ENCODE measurements at places on chromosomes 3 and 15.

GRCh38 chr15:52794665-52795463 lies 4.7 kb upstream of the ONECUT1 start:
- no peak for DNase-seq

DNA sequence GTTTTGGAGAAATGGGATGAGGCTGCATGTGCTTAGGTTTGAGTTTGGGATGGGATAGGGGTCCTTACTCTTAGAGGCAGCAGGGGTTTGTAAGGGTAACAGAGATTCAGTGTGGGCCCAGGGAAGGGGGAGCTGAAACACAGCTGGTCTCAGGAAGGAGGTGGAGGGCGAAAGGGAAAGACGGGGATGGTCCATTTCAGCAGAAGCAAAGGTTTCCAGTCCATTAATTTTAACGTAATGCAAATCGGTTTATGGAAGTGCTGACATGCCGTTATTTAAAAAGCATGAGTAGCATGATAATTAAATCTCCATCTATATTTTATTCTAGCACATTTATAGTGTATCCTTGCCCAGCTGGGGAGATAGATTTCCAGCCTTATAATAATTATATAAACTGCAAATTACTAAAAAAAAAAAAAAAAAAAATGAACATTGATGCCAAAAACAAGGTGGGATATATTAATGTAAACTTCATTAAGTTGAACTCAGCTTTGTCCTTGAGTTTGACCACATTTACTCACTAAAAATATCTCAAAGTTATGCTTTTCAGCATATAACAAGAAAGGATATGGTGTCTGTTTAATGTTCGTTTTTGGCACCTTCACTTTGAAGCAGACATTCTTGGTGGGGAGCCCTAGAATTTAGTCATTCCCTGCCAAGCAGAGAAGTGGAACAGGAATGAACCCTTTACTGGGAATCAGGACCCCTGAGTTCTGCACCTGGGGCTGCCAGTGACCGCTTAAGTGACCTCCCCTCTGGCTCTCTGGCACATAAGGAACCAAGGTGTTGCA lies 234.7 kb downstream of the THSD4 start:
- no peak for DNase-seq

DNA sequence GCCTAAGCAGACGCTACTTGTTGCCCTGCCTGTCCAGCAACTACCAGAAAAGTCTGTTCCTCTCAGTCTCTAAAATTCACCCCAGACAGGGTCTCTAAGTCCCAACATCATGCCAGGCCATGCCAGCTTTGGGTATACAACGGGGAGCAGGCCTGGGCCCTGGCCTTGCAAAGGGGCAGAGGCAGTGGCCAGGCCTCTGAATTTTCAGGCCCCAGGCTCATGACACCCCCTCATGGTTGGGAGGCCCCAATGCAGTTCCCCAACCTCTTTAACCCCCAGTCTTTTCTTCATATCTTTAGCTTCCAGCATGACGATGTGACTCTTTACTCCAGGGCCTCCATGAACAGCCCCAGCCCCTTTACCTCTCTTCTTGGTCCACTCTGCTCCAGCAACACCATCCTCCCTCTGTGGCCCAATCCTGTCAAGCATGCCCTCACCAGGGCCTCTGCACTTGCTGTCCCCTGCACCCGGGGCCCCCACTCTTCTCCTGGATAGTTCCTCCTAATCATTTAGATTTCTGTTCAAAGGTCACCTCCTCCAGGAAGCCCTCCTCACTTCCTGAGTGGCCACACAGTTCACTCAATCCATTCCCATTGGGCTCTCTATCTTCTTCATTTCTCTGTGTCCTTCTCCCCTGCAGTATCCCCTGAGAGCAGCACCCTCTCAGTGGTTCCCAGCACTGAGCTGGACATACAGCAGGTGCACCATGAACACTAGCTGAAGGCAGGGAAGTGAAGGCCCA lies 4.8 kb downstream of the IQSEC1 start:
- no peak for DNase-seq

- no peak for DNase-seq
Measured at GRCh38 chr15:23387621-23388190, 33.2 kb downstream of the GOLGA8S start.

GRCh38 chr3:77038468-77038929 lies 1.4 kb upstream of the ROBO2 start:
- no peak for DNase-seq

- no peak for DNase-seq
Measured at GRCh38 chr3:52032702-52033408, 23.5 kb downstream of the DUSP7 start.

DNA sequence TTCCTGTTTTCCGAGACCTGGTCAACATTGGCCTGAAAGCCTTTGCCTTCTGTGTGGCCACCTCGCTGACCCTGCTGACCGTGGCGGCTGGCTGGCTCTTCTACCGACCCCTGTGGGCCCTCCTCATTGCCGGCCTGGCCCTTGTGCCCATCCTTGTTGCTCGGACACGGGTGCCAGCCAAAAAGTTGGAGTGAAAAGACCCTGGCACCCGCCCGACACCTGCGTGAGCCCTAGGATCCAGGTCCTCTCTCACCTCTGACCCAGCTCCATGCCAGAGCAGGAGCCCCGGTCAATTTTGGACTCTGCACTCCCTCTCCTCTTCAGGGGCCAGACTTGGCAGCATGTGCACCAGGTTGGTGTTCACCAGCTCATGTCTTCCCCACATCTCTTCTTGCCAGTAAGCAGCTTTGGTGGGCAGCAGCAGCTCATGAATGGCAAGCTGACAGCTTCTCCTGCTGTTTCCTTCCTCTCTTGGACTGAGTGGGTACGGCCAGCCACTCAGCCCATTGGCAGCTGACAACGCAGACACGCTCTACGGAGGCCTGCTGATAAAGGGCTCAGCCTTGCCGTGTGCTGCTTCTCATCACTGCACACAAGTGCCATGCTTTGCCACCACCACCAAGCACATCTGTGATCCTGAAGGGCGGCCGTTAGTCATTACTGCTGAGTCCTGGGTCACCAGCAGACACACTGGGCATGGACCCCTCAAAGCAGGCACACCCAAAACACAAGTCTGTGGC lies 16.9 kb downstream of the TMEM43 start:
- DNase-seq = no peak

GRCh38 chr3:46930166-46930944 lies 46.2 kb downstream of the CCDC12 start:
- DNase-seq = no peak

- no peak for DNase-seq
Measured at GRCh38 chr3:47344971-47345370, 35.9 kb upstream of the PTPN23 start.

- DNase-seq = no peak
Measured at GRCh38 chr3:102163039-102163817, 271.6 kb upstream of the ZPLD1 start.

- DNase-seq = no peak
Measured at GRCh38 chr15:29945943-29946596, 123.8 kb upstream of the TJP1 start.

GRCh38 chr3:47533481-47533880 lies 20.0 kb upstream of the ELP6 start:
- DNase-seq = no peak

GRCh38 chr15:96186105-96186504 lies 144.4 kb upstream of the NR2F2 start:
- no peak for DNase-seq

- DNase-seq = no peak
Measured at GRCh38 chr3:126108676-126109050, 24.7 kb upstream of the SLC41A3 start.

GRCh38 chr3:182713743-182714517 lies 79.4 kb upstream of the ATP11B start:
- DNase-seq = no peak

DNA sequence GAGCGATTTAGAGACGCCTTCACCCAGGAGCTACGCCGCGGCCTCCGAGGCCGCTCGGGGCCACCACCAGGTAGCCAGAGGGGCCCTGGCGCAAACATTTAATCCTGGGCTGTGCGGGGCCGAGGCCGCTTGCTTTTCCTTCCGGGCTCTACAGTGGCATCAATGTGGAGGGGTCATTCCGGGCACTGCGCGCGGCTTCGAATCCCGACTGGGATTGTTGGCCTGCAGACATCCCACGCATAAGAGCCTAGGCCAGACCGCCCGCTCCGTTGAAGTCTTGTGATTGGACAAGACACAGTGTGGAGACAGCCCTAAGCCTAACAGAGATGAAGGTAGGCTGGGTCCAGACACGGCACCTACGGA lies 568 bp upstream of the NCBP2 start:
- no peak for DNase-seq

GRCh38 chr3:72892870-72893269 lies 5.0 kb downstream of the GXYLT2 start:
- DNase-seq = no peak

DNA sequence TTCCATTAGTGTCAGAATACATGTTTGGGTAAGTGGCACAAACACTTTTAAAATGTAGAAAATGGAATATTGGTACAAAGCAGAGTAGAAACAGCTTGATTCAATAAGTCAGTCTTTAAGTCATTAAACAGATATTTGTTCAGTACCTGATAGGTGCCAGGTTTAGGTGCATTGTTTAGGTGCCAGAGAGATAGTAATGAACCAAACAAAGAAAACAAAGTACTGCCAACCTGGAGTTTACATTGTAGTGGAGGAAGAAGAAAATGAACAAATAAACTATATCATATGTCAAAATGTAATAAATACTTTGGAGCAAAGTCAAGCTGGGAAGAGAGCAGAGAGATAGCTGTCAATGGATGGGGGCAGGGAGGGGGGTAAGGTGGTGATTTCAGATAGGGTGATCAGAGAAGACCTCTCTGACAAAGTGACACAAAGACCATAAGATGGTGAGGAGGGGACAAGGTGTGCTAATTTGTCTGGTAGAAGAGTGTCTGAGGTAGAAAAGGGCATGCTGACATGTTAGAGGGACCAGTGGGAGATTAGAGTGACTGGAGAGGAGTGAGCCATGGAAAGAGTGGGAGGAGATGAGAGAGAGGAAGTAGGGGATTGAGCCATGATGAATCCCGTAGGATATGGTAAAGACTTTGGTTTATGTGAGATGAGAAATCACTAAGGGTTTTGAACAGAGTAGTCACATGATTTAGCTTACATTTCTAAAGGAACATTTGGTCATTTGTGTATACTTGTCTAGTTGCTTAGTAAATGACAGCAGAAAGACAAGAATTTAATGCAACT lies 128.2 kb downstream of the UBE2E2 start:
- DNase-seq = no peak

DNA sequence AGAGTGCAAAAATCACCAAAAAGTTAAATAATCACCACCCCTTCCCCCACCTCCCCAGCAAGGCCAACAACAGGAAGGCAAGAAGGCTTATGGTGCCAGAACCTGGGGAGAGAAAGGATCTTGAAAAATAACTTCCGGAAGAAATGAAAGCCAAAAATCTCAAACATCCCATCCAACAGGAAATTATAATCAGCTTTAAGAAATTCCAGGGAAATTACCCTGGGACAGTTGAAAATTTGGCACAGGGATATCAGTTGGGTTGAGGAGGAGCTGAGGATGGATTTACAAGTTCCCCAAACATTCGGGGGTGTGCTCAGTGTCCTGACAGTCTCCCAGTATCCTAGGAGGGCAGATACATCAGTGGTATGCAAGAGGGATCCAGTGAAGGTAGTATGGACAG lies 82.7 kb downstream of the POLR2M start:
- DNase-seq = no peak

GRCh38 chr3:195751560-195751959 lies 30.8 kb downstream of the MUC20 start:
- no peak for DNase-seq

DNA sequence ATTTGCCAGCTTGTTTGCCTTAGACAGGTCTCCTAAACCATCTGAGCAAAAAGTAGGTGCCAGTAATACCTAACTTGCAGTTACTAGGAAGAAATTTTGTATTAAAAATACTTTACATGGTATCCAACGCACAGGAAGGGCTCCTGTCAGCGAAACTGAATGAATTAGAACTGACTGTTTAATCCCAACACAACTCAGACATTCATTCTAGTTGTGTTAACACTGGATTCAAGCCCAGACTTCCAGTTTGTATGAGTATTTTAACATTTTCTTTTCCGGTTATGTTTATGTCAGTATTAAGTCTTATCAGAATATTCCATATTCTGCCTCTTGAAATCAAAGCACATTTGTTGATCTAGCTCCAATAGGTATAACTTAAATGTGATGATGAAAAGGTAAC lies 82.0 kb upstream of the SOX2 start:
- no peak for DNase-seq

DNA sequence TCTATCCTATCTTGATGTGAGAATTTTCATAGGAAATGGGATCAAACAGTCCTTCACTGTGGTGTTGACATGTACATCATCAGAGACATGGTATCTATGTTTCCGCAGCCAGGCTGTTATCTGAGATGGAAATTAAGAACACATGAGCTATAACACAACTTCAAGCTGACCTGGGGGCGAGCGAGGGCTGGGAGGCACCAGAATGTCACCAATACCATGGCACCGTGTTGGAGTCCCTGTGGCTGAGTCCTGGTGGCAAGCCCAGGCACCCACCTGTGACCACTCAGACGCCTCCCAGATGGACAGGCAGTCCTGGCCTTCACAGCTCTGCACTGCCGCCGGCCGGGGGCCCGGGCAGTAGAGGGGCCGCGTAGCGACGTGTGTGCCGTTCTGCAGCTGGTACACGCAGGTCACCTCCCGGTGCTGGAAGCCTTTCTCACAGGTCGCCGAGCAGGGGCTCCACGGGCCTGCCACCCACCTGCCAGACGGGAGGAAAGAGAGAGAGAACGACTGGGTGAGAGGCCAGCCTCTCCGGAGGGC lies 263.9 kb upstream of the LYSMD4 start:
- no peak for DNase-seq

DNA sequence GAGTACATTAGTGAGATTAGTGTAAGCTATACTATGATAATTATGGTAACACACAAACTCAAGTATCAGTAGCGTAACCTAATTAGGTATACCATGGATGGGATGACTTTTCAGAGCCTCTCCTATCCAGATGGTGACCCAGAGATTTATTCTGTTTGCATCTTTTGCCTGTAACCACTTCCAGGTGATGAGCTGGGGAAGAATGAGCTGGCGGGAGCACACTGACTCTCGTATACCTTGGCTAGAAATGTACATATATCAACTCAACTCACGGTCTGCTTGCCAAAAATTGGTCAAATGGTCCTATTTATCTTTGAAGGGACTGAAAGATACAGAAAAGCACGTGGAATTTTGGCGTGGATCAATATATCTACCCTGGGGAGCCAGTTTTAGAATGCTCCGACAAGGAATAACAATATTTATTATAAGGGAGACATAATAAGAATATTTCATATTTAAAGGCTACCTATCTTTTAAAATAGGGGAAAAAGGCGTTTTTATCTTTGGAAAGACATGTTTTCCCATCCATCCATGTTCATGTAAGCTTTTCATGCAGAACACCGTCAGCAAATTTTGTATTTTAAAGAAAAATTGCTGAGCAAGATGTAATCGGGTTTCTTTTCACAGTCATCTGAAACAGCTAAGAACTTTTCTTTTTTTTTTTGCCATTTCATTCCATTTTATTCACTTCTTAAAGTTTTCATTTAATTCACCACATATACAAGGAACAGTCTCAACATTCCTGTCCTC lies 502.6 kb upstream of the CBLB start:
- DNase-seq = no peak
